Activated CD4-positive, alpha-beta memory T cell treated with anti-CD3 and anti-CD28 coated beads for 36 hours (primary cell): ENCODE measurements at places on chromosomes 4 and X. TPM values are rescaled to one million over a fixed set of nuclear protein-coding genes. Genes with fewer than 3 reads are reported as not detected.

DNA sequence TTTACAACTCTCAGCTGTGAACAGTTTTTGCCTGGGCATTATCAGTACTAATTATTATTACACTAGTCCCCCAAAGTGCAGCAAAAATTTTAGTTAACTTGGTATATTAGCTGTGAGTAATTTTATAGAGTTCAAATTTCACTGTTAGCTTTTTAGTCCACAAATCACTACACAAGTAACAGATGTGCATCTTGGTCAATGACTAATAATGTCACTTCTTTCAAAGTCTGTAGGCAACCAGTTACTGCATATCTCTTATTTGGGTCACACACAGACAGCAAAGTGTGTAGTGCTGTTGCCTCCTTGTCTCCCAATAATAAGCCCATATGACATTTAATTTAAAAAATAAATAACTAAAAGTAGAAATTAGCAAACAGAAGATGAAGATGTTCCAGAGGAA is 159.9 kb downstream of the SCFD2 start:
- H3K4me3 ChIP-seq, result no peak overlapping the region
- DNase-seq, result no peak
- H3K27me3 ChIP-seq, result no peaks in the 10 kb centered on the region

DNA sequence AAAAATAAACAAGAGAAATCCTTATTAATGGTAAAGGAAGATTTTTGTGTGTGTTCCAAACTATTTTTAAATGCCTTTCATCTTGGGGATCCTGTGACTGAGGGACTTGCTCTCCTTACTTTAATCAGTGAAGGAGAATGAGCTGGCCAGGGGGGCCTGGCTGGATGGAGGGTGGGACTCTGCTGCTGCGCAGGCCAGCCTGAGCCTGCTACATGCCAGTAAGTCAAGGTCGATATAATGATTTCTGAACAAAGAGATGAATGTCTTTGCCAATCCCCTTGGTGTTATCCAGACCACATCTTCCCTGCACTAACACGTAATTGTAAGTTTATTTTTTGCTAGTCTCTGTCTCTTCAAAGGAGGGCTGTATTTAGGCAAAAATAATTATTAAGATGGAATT is 1679.2 kb upstream of the TENM3 start:
- no peak overlapping the region for H3K27ac ChIP-seq
- H3K36me3 ChIP-seq, result no peaks in the 10 kb centered on the region
- no peaks in the 10 kb centered on the region for H3K4me1 ChIP-seq

DNA sequence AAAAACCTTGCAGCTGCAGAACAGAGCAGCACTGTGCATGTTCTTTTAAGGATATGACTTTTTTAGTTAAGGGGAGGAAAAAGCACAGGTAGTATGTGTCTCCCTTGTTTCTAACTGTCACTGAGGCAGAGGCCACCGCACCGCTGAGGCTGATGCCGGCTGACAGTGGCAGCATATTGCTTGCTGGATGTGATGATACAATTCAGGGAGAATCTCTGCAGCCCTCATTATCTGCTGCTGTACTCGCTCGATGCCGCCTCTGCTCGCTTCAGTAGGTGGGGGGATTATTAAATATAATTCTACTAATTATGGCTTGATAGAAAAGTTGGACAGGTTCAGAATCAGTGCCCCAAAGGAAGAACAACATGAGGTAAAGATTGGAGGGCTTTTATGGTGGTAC is 378.8 kb upstream of the NOCT start:
- H3K27me3 ChIP-seq, result no peaks in the 10 kb centered on the region
- no peak overlapping the region for H3K27ac ChIP-seq
- H3K36me3 ChIP-seq, result no peaks in the 10 kb centered on the region
- no peak overlapping the region for H3K4me3 ChIP-seq
- no peaks in the 10 kb centered on the region for H3K4me1 ChIP-seq

GRCh38 chr4:80876810-80877209 is 153.7 kb upstream of the BMP3 start:
- no peaks in the 10 kb centered on the region for H3K36me3 ChIP-seq
- DNase-seq, result no peak
- no peaks in the 10 kb centered on the region for H3K27me3 ChIP-seq
- no peaks in the 10 kb centered on the region for H3K4me1 ChIP-seq

DNA sequence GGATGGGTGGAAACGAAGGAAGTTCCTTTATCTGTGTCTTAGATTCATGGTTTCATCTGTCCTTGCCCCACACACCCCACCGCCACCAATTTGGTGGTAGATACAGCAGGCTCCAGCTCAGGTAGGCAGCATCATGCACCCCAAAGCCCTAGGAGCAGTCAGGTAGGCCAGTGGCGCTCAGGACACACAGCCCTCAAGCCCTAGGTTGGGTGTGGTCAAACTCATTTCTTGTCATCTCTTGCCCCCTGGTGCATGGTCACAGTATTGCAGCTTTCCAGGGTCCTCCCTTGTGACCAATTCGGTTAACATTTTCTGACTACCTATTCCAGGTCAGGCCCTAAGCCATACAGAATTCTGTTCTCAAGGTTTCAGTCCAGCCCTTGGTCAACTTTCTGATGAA is 14.5 kb upstream of the PRRG3 start:
- H3K36me3 ChIP-seq, result no peaks in the 10 kb centered on the region
- DNase-seq, result peak; percentile 68
- peaks cover 9% of the 10 kb centered on the region for H3K27me3 ChIP-seq
- no peaks in the 10 kb centered on the region for H3K4me1 ChIP-seq
- no peak overlapping the region for H3K27ac ChIP-seq

- H3K27ac ChIP-seq, result no peak overlapping the region
- no peaks in the 10 kb centered on the region for H3K36me3 ChIP-seq
- peaks cover 3% of the 10 kb centered on the region for H3K27me3 ChIP-seq
- DNase-seq, result no peak
- no peak overlapping the region for H3K4me3 ChIP-seq
Measured at GRCh38 chr4:183163135-183163534, 64.1 kb downstream of the WWC2 start.

GRCh38 chrX:50771382-50771781 is 42.6 kb downstream of the SHROOM4 start:
- H3K27ac ChIP-seq, result no peak overlapping the region
- no peaks in the 10 kb centered on the region for H3K27me3 ChIP-seq
- no peak for DNase-seq
- H3K4me1 ChIP-seq, result no peaks in the 10 kb centered on the region

GRCh38 chrX:133495464-133496391 is 80.4 kb upstream of the GPC4 start:
- H3K4me3 ChIP-seq, result no peak overlapping the region
- no peaks in the 10 kb centered on the region for H3K4me1 ChIP-seq
- H3K27ac ChIP-seq, result no peak overlapping the region
- H3K27me3 ChIP-seq, result peaks cover 2% of the 10 kb centered on the region
- DNase-seq, result no peak

GRCh38 chr4:118557298-118557851 is 127.8 kb upstream of the METTL14 start:
- H3K27me3 ChIP-seq, result peaks cover 6% of the 10 kb centered on the region
- H3K27ac ChIP-seq, result no peak overlapping the region
- H3K4me3 ChIP-seq, result no peak overlapping the region
- no peaks in the 10 kb centered on the region for H3K36me3 ChIP-seq
- no peak for DNase-seq
- H3K4me1 ChIP-seq, result no peaks in the 10 kb centered on the region

DOK7 gene
- not detected for total RNA-seq

SPANXD gene
- total RNA-seq, result not detected

CTAG1A gene
- not detected for total RNA-seq
